Nephron progenitor cell (in vitro differentiated cells): ENCODE measurements at places on chromosomes 1 and 21.

DNA sequence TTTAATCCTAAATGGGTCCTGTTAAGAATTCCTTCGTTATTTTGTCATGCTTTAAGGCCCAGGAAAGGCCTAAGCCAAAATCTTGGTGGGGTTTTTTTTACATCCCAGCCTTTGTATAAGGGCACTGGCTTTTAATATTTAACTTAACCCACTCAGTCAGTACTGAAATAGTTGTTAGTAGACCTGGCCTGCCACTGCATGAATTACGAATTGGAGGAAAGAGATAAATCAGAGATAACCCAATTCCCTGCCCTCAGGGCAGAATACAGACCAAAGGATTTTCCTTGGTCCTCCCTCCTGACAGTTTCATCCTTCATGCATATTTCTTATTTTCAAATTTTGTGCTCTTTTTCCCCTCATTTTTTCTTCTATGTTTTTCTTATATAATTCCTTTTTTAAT, 193.0 kb downstream of the FASLG start:
- no peak for DNase-seq

- DNase-seq: peak; percentile 29
Observed at GRCh38 chr1:199113265-199113869, 474.5 kb downstream of the PTPRC start.

- no peak for DNase-seq
Observed at GRCh38 chr1:30526652-30527345, 196.6 kb downstream of the MATN1 start.

GRCh38 chr1:54542120-54542961, 5.7 kb upstream of the ACOT11 start:
- DNase-seq: peak; percentile 83

- no peak for DNase-seq
Observed at GRCh38 chr1:29584776-29585175, 348.5 kb downstream of the PTPRU start.

DNA sequence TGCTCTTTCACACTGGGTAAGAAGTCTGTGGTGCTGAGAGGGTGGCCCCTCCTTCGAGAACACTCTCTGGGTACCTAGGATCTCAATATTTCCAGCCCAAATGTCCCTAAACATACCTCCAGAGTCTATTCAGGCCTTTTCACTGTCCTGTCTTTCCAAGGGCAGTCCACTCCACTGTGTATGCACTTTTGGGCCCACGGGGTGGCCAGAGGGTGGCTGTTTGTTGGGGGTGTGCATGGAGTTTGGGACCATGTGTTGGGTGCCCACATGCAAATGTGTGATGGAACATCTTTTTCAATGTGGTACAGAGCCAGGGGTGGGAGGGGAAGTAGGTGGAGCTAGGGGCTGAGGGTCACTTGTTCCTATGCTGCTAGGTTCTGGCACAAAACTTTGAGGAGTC, 87.5 kb downstream of the FAM78B start:
- DNase-seq: no peak

DNA sequence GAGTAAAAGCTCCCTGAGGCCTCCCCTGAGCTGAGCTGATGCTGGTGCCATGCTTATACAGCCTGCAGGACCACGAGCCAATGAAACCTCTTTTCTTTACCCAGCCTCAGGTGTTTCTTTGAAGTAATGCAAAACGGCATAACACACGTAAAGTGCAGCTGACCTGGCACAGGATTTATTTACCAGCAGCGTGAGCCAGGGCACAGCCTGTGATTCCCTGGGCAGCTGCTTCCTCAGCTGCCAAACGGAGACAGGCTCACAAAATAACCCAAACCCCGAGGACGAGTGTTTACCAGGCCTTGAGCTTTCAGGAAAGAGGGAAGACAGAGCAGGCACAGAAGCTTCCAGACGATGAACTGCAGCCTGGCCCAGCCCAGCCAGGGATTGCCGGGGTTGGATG, 120.6 kb upstream of the ARHGEF16 start:
- DNase-seq: no peak

GRCh38 chr1:26284597-26285347, 4.9 kb downstream of the SH3BGRL3 start:
- peak; percentile 79 for DNase-seq

DNA sequence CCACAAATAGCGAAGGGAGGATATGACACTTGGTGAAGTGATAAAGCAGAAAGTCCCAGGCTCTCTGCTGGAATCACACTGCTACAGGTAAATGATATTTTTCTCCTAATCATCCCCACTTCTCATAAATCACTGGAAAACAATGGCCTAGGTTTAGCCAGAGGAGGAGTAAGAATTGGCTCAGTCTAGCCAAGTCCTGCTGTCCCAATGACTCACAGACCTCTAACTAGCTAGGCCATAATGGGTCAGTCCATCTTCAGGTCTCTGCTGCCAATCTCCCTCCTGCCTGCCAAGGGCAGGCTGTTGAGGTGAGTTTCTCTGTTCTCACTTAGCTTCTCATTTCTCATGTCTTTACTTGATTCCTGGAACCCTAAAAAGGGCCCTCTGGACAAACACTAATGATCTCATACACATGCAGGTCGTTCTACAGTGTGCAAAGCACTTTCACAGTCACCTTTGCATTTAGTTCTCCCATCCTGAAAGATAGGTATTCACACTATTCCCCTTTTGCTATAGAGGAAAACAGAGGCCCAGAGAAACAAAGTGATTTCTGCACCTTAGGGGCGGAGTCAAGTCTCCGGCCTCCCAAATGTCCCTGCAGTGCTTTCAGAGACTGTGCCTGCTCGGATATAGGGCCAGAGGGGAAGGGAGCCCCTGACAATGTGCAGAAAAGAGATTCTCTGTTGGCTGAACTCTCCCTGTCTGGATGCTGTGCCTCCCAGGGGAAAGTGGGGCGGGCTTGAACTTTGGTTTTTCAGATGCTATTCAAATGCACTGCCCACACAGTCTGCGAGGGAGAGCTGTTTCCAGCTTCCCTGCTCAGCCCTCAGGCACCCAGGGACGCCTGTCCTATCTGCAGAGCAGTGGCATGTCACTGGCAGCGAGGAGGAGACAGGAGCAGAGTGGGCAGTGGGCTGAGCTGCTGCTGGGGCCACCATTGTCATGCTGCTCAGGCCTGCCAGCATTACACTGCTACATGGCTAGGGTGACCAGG, 3.9 kb upstream of the CDK18 start:
- no peak for DNase-seq
